ENCODE measurements at places on chromosomes 1 and 21.

- DNase-seq = no peak
These were observed 420.9 kb upstream of the CAMK1G start for GRCh38 chr1:209162651-209163050.

DNA sequence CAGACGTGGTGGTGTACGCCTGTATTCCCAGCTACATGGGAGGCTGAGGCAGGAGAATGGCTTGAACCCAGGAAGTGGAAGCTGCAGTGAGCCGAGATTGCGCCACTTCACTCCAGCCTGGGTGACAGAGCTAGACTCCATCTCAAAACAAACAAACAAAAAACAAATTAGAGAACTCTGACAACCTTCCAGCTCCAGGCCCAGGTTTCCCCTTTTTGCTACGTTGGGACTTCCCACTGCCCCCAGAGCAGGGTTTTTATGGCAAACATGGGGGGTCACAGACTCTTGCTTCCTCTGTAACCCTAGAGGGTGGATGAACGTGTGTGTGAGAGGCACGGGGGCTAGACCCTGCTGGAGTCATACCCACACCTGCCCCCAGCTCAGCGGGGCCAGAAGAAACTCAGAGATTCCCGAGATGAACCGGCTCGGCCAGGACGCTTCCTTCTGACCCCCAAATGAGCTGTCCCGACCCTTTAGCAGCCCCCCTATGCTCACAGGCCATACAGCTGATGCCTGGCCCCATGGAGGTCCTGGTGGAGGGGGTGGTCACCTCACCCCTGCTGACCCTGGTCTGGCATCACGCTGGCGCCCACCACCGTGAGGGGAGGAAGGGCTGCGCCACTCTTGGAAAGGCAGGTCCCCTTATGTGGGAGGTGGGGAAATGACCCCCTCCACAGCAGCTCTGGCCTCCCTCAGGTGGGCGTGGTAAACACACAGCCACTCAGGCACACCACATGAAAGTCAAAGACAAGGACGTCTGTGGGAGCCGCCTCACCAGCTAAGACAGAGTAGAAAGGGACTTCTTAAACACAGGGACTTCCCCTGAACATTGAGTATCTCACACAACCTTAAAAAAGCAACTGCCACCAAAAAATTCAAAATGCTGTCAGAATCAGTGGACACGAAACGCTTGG, 7.1 kb downstream of the GPR157 start:
- peak; percentile 13 for DNase-seq

DNA sequence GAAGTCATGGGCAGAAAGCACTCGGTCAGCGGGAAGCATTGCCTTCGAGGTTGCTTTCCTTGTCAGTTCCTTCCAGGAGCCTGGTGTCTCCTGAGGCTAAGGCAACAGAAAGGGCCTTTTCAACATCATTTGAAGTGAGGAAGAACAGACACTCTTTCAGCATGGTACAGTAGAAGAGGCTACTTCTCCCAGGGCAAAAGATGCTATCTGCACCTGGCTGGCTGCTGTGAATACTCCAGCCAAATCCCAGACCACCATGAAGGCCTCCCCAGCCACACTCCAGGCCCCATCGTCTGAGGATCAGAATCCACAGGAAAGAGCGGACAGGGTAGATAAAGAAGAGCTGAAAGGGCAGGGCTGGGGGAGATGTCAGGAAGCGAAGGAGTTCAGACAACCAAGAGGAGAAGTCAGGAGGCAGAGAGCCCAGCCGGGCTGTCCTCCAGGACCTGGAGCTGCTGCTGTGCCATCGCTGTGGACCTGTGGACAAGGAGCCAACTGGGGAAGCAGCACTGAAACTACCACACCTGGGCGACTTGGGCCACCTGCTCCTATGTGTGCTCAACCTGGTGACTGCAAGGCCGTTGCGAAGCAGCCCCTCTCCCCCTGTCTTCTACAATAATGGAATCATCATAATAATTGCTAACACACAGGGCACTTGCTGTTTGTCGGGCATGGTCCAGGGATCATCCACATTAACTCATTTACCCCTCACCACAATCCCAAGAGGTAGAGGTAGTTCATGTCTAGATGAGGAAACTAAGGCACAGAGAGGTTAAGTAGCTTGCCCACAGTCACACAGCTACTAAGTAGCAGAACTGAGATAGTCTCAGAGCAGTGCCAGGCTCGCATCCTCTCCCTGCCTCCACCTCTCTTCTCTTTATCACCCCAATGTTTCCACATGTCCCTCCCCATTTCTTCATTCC, 88.0 kb upstream of the ZBTB40 start:
- DNase-seq = no peak

- no peak for DNase-seq
These were observed 17.4 kb downstream of the HYI start for GRCh38 chr1:43436371-43436770.

DNA sequence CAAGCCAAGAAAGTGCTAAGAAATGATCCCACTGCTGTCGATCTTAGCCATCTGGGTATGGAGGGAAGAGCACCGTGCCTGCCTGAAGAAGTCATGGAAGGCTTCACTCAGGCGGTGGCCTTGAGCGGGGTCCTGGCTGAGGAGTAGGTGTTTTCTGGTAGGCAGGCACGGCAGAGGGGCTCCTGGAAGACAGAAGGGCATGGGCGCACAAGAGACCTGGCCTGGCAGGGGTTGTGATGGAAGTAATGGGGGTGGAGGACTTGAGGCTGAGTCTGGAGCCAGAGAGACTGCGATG, 185.1 kb downstream of the KAZN start:
- DNase-seq = no peak

GRCh38 chr1:234985007-234985370, 143.6 kb downstream of the TOMM20 start:
- DNase-seq = no peak

- no peak for DNase-seq
These were observed 118.4 kb downstream of the HIVEP3 start for GRCh38 chr1:41800311-41800829.

DNA sequence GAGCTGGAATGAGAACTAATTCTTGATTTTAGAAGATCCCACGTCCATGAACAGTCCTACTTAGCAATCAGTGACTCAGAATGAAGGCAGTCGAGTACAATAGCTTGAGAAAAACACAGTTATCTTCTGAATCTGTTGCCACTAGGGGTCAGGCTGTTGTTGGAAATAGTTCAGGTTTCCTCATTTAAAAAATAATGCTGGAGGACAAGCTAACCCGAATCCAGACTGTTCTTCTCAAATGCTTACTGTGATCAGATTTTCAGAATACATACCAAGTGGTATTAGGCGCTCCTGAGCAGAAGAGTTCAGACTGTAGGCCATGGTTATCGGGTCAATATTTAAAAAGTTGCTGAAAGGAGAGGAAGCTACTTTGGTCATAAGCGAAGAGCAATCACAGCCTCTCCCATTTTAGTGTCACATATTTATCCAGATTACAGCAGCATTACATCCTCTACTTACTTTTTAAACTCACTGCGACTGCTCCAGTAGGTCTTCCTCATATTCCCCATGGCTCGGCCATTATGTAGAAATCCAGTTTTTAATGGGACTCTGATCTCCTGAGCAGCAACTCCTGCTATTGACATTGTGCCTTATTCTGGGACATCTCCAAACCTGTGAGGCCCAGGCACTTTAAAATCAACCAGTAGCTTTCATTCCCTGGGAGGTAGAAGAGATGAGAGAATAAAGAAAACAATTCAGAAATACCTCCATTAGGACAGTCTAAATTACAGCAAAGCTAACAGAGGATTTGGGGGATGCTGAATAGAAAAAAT, 10.9 kb downstream of the ERRFI1 start:
- DNase-seq = no peak

DNA sequence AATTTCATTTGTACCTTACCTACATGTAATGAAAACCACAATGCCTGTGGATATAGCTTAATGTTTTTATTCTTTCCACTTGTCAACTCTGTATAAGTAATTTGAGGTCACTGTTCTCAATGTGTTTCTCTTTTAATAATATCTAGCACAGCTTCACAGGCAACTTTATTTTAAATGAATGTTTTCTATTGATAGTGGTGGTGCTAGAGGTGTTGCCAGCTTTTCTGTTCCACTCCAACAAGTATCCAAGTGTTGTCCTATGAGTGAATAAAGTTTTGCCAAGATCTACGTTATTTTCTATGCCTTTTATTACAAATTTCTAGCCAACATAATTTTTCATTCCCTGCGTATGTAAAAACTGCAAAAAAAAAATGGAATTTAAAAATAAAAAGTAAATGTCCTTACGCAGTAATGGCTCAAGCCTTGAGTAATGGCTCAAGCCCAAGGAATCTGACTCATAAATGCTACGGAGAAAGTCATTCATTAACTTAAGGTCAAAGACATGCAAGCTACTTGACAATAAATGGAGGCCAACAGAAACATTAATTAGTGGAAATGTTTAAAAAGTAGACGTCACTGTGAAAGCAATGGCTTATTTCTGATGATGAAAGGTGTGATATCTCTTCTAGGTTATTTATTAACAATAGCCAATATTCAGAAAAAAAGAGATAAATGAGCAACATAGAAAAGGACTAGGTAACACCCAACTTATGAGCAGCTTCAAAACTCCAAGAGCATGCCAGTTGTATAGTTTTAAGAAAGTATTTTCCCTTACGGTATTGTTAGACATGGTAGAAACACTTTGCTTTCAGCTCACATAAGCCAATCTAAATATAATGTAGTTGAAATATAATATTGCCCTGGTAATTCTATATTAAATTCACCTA, 71.4 kb downstream of the SLC44A5 start:
- DNase-seq = no peak

DNA sequence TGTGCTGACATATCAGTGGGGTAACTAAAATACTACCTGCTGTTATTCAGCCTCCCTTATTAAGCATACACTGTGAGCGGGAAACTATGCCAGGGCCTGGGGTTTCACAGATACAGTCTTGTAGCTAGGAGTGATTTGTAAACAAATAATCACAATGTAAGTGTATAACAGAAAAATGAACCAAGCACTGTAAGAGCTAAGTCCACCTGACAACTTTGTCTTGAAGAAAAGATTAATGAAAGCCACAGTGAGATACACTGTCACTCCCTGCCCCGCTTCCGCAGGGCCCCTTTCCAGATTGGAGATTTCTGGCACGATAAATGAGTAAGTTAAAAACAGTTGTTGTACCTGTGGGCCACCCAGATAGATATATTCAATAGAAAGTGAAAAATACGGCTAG, 4.8 kb downstream of the RCAN3 start:
- DNase-seq = no peak

DNA sequence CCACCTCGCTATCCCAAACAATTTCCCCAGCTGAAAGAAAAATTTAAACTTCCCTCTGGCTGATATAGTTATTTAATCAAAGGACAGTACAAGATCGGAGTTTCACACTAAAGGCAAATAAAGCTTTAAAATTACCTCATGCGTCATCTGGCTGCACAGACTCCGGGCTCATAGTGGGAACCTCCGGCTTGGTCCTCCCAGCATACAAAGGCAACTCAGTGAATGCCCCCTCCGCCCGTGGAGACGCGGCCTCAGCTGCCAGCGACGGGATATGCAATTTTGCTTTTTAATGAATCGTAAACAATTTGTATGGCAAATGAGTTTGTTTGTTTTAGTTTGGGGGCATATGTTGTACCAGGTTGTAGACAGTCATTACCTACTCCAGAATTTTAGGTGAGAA, 214.6 kb upstream of the NFIA start:
- no peak for DNase-seq

- no peak for DNase-seq
These were observed 24.2 kb upstream of the FAM20B start for GRCh38 chr1:179001451-179001850.

DNA sequence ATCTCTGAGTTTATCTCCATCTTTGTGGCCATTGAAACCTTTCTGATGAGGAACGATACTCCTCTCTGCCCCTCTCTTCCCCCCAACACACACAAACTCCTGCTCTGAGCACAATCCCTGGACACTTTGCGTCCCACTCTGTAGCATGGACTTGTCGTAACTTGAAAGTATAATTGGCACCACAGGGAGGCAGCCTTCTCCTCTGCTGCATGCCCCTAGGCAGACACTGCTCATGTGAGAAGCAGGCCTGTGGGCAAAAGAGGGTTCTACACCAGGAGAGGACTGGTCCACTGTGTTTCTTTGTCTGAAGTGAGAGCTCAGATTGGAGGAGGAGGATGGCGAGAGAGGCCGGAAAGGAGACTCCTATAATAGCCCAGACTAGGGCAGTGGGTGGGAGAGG, 3.8 kb upstream of the PARS2 start:
- DNase-seq = no peak

GRCh38 chr1:165886983-165887382, 59.6 kb downstream of the UCK2 start:
- DNase-seq = no peak
